ENCODE measurements at places on chromosomes 3 and 15. TPM values are rescaled to one million over a fixed set of nuclear protein-coding genes. Genes with fewer than 3 reads are reported as not detected.
A peak's percentile ranks its signal among the peaks of the same experiment; 100 is the strongest.

DNA sequence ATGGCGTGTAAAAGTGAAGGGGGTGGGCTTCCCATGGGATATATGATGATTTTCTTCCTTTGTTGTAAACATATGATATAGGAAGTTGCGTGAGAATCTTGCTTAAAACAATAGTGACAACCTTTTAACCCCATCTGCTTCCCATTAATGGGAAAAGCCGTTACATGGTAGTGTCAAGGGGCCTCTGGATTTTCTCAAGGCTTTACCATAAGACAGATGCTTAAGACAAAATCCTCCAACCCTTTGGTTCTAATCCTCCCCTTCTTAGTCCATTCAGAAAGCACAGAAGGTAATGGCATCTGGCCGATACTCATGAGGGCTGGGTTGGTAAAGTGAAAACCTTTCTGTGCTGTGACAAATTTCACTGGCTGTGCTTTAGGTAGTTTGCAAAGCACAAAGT is 25.0 kb downstream of the DPH3 start:
- DNase-seq = no peak
- no peak overlapping the region for H3K4me3 ChIP-seq
- H3K27me3 ChIP-seq = no peaks in the 10 kb centered on the region
- no peaks in the 10 kb centered on the region for H3K36me3 ChIP-seq
- no peak overlapping the region for H3K27ac ChIP-seq
- H3K4me1 ChIP-seq = no peaks in the 10 kb centered on the region

DNA sequence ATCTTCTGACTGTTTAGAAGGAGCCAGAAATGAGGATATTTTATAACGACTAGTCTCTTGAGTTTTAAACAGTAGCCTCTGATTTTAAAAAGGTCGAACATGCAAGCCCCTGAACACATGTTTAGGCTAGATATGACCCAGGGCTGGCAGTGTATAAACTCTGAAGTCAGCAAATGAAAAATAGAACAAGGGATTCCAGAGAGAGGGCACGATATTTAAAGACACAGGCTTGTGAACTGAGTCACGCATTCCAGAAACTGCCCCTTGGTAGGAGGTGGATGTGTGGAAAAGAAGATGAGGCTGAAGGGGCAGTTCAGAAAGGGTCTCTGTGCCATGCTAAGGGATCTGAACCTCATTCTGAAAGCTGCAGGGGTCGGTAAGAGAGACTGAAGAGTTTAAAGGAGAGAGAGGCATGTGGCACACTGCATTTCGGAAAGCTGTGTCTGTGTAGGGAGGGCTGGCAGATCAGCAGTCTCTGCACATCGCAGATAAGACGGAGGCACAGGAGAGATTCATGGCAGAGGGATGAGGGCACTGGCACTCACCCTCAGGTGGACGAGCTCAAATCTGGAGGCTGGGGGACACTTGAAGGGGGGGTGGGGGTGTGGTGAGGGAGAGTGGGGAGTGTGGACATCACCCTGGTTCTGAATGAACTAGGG is 22.1 kb downstream of the ST8SIA2 start:
- H3K27ac ChIP-seq = no peak overlapping the region
- no peaks in the 10 kb centered on the region for H3K4me1 ChIP-seq
- no peaks in the 10 kb centered on the region for H3K27me3 ChIP-seq
- no peaks in the 10 kb centered on the region for H3K36me3 ChIP-seq
- no peak overlapping the region for H3K4me3 ChIP-seq

GRCh38 chr15:75751891-75752290 is 39.2 kb upstream of the CSPG4 start:
- no peaks in the 10 kb centered on the region for H3K27me3 ChIP-seq
- H3K4me1 ChIP-seq = peaks cover 13% of the 10 kb centered on the region
- H3K4me3 ChIP-seq = no peak overlapping the region

DNA sequence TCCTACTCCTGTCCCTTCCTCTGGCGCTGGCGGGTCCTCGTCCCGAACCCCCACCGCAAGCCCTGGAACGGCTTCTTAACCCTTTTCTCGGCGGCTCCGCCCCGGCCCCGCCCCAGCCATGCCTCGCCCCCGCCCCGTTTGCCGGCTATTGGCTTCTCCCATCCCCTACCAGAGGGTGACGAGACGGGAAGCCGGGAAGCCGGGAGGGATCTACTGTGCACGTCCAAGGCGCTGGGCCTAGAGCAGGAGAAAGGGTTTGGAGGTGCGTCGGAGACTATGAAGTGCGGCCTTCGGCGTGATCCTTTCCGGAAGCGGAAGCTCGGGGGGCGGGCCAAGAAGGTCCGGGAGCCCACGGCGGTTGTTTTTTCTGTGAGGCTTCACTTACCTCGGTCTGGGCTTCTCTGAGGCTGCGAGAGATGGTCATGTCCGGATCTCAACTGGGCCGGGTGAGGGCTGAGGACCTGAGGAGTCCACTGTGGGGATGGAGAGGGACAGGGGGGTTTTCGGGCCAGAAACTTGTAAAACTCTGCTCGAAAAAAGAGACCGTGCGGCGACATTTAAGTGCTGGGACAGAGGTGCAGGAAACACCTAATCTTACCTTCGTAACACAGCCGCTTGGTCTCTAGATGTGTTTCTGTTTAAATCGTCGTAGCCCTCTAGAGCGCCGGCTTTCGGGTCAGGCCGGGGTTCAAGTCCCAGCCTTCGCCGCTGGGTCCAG is 21.4 kb downstream of the ROPN1B start:
- H3K36me3 ChIP-seq = no peaks in the 10 kb centered on the region
- peak; percentile 79 for DNase-seq
- peak overlapping the region; percentile 18 for H3K4me3 ChIP-seq
- H3K4me1 ChIP-seq = peaks cover 16% of the 10 kb centered on the region
- H3K27ac ChIP-seq = peak overlapping the region; percentile 78

GRCh38 chr3:171099911-171100310 is 73.4 kb upstream of the SLC2A2 start:
- H3K4me1 ChIP-seq = no peaks in the 10 kb centered on the region
- no peak for DNase-seq
- no peaks in the 10 kb centered on the region for H3K27me3 ChIP-seq
- H3K27ac ChIP-seq = no peak overlapping the region
- H3K4me3 ChIP-seq = no peak overlapping the region

DNA sequence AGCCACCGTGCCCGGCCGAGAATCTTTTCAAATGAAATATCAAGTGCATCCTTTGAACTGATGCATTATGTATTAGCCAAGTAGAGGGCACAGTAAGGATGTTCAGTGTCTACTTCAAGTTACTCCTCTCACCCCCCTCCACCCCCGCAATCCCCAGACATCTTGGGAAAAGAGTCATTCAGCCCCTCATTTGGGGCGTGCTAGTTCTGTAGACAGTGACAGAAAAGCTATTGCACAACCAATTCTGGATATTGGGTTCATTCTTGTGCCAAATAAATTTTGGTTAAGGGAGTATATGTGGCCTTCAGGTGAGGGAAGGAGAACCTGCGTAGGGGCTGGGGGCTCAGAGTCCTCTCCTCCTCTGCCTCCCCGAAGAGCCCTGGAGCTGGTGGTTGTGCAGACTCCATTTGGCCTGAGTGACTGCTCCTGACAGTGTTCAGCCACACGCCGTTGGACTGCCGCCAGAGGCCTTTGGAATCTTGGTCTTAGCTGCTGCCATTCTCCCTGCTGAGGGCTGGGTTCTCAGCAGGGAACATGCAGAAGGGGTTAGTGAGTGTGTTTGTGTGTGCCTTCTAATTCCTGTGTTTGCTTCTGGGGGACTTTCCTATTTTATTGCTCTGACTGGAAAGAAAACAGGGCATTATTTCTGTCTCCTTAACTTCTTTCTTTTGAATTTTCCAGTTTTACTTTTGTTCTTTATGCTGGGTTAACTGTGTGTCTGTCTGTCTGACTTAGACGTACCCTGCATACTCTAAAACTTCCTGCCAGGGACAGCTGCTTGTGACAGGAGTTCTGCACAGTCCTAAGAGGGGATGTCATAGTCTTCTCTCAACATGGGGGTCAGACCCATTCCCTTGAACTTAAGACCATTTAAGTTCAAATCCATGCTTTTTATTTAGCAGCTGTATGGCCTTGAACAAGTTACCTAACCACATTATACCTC is 21.0 kb downstream of the RARB start:
- no peak overlapping the region for H3K27ac ChIP-seq
- no peak overlapping the region for H3K4me3 ChIP-seq
- no peaks in the 10 kb centered on the region for H3K27me3 ChIP-seq
- no peak for DNase-seq
- no peaks in the 10 kb centered on the region for H3K4me1 ChIP-seq

- H3K27me3 ChIP-seq = no peaks in the 10 kb centered on the region
- DNase-seq = no peak
- H3K27ac ChIP-seq = no peak overlapping the region
- H3K4me3 ChIP-seq = no peak overlapping the region
- H3K4me1 ChIP-seq = no peaks in the 10 kb centered on the region
These were observed 12.1 kb downstream of the OSBPL10 start for GRCh38 chr3:31968927-31969418.

The PGBD4 gene
- 4.7 TPM for total RNA-seq
